ENCODE measurements at places on chromosomes 1 and 21. TPM values are rescaled to one million over a fixed set of nuclear protein-coding genes. Genes with fewer than 3 reads are reported as not detected.

SLC5A9 gene
- not detected for total RNA-seq

SPRR2F gene
- total RNA-seq = not detected

DNA sequence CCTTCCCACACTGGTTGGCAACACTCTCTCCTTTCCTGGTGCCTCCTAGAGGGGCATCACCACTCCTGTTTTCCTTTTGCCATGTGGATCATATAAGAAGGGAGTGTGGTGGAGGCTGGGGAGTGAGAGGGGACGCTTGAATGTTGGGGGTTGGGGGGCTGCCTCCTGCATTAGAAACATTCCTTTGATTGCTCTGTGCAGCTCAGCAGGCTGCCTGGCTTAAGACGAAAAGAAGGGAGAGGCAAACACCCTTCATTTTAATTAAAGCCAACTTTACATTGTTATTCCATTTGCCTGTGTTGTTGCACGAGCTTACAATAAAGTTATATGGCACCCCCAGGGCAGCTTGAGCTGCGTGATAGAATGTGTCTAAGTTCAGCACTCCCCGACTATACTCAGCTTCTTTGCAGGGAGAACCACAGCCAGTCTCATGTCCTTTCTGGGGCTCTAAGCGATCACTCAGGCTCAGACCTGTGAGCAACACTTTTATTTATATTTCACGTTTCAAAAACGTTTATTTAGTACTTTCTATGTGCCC, 57.4 kb downstream of the FOXD2 start:
- no peak overlapping the region for H3K4me3 ChIP-seq
- no peak overlapping the region for H3K27ac ChIP-seq
- DNase-seq = no peak
- no peaks in the 10 kb centered on the region for H3K27me3 ChIP-seq
- no peaks in the 10 kb centered on the region for H3K4me1 ChIP-seq
- H3K36me3 ChIP-seq = no peaks in the 10 kb centered on the region

DNA sequence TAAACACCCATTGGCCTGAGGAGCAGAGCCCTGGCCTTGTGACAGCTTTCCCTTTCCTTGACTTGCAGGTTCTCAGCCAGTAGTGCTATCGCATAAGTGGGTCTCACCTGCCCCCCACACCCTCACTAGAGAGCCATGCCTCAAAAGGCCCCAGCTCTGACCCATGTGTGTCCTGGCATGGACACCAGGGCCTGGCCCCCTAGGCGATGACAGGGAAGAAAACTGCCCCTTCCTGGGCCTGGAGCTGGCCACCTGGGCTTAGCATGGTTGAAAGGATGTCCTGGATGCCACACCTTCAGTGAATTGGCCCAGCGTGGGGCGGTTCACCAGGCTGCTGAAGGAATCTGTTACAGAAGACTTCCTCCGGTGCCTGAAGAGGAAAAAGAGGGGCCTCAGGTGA, 18.5 kb downstream of the TTC39A start:
- no peak overlapping the region for H3K4me3 ChIP-seq
- DNase-seq = no peak
- H3K27me3 ChIP-seq = no peaks in the 10 kb centered on the region
- H3K4me1 ChIP-seq = no peaks in the 10 kb centered on the region

- no peak overlapping the region for H3K27ac ChIP-seq
- DNase-seq = no peak
- no peaks in the 10 kb centered on the region for H3K36me3 ChIP-seq
- no peaks in the 10 kb centered on the region for H3K27me3 ChIP-seq
These were observed 12.6 kb upstream of the PSMA5 start for GRCh38 chr1:109438798-109439297.

- H3K36me3 ChIP-seq = no peaks in the 10 kb centered on the region
- H3K27me3 ChIP-seq = no peaks in the 10 kb centered on the region
These were observed 133.8 kb downstream of the AK5 start for GRCh38 chr1:77415579-77415978.

- H3K4me1 ChIP-seq = no peaks in the 10 kb centered on the region
- no peaks in the 10 kb centered on the region for H3K27me3 ChIP-seq
- H3K36me3 ChIP-seq = no peaks in the 10 kb centered on the region
- no peak overlapping the region for H3K27ac ChIP-seq
- no peak overlapping the region for H3K4me3 ChIP-seq
- no peak for DNase-seq
These were observed 17.7 kb downstream of the KCNC4 start for GRCh38 chr1:110227774-110228173.

Data from sigmoid colon (tissue), 7 donors.